ENCODE measurements at places on chromosomes 7 and 10.

- DNase-seq, result no peak
Measured at GRCh38 chr10:16992611-16993119, 136.9 kb downstream of the CUBN start.

GRCh38 chr7:126228356-126229061 is 1024.2 kb downstream of the GRM8 start:
- DNase-seq, result no peak

DNA sequence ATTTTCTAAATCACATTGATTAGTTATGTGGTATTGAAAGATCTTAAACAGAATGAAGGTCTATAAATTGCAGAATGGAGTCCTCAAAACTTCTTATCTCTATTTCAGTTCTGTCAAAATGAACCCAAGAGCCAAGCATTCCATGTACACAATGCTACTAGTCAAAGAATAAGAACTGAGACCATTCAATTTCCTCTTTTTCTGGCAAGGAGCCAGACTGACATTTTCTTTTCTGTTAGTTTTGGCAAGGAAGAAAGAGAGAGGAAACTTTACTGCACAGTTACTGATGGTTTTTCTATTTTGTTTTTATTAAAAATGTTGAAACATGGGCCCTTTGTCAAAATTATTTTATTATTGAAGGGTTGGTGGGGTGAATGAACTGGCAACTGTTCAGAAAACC is 181.8 kb upstream of the FERD3L start:
- DNase-seq, result no peak

- DNase-seq, result no peak
Measured at GRCh38 chr7:45993621-45994020, 72.5 kb upstream of the IGFBP3 start.
